ENCODE measurements at places on chromosomes 12 and 14. TPM values are rescaled to one million over a fixed set of nuclear protein-coding genes. Genes with fewer than 3 reads are reported as not detected.

DNA sequence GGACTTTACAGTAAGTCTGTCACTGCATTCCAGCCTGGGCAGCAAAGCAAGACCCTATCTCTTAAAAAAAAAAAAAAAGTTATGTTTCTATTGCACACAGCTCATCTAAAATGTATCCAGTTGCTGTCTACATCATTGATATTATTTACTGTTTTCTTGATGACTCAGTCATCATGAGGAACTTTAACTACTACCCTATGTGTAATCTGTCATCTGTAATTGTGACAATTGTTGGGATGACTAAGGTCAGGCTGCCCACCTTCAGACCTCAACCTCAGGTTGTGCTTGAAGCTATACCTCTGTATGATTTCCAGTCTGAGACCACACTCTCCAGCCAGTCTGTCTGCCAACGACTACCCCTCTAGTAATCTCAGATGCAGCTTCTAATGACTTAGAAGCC is 15.3 kb downstream of the PPP1R13B start:
- no peak overlapping the region for H3K4me3 ChIP-seq
- H3K4me1 ChIP-seq, result peaks cover 21% of the 10 kb centered on the region
- DNase-seq, result no peak
- H3K36me3 ChIP-seq, result no peaks in the 10 kb centered on the region
- H3K27ac ChIP-seq, result no peak overlapping the region
- no peaks in the 10 kb centered on the region for H3K27me3 ChIP-seq

DNA sequence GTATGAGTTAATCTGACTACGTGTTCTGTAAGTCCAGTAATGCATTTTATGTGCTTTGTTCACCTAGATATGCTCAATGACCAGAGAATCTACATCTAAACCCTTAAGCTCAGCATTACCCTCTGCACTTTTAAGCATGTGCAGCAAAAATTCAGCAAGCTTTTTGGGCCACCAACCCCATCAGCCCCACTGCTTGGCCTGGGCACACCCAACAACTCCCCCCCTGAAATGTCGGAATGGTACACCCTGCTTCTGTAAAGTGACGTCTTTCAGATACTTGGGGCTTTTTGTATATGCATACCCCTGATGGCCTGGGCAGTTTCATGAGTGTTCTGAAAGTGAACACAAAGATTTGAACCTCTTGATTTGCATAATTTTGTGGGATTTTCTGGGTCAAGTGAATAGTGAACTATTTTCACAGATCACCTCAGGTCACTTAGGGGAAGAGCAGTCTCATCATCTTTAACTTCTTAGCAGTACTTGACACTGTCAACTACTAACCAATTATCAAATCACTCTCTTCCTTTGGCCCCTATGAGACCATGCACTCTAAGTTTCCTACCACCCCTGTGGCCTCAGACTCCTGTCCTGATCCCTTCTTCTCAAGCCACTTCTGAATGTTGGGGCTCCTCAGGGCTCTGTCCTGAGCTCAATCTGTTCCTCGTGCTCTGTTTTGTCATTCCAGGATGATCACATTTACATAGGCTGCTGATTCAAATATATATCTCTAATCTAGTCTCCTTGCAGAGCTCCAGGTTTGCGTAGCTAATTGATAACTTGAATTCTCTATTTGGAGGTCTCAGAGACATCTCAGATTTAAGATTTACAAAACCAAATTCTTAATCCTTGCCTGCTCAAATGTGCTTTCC is 36.3 kb upstream of the PPM1A start:
- no peaks in the 10 kb centered on the region for H3K36me3 ChIP-seq
- no peak overlapping the region for H3K27ac ChIP-seq
- H3K4me1 ChIP-seq, result no peaks in the 10 kb centered on the region
- H3K27me3 ChIP-seq, result no peaks in the 10 kb centered on the region
- no peak for DNase-seq

PLEKHG7 gene
- total RNA-seq, result 0.23 TPM

- no peak for DNase-seq
- no peaks in the 10 kb centered on the region for H3K27me3 ChIP-seq
- no peak overlapping the region for H3K27ac ChIP-seq
- H3K4me3 ChIP-seq, result no peak overlapping the region
These were observed 170.5 kb downstream of the TSPAN9 start for GRCh38 chr12:3247629-3248161.

- peaks cover 68% of the 10 kb centered on the region for H3K36me3 ChIP-seq
- no peaks in the 10 kb centered on the region for H3K4me1 ChIP-seq
- H3K27ac ChIP-seq, result no peak overlapping the region
- no peaks in the 10 kb centered on the region for H3K27me3 ChIP-seq
- DNase-seq, result no peak
These were observed 10.6 kb downstream of the MCRS1 start for GRCh38 chr12:49557187-49557916.

PLBD1 gene
- total RNA-seq, result 29.3 TPM

GRCh38 chr12:120132863-120133385 is 16.4 kb upstream of the RAB35 start:
- no peak overlapping the region for H3K27ac ChIP-seq
- DNase-seq, result no peak
- no peak overlapping the region for H3K4me3 ChIP-seq
- H3K4me1 ChIP-seq, result no peaks in the 10 kb centered on the region
- H3K27me3 ChIP-seq, result no peaks in the 10 kb centered on the region

GRCh38 chr12:94327809-94328208 is 131.9 kb downstream of the CEP83 start:
- no peak for DNase-seq
- no peak overlapping the region for H3K4me3 ChIP-seq
- H3K27ac ChIP-seq, result no peak overlapping the region
- H3K36me3 ChIP-seq, result peaks cover 38% of the 10 kb centered on the region
- H3K27me3 ChIP-seq, result no peaks in the 10 kb centered on the region

DNA sequence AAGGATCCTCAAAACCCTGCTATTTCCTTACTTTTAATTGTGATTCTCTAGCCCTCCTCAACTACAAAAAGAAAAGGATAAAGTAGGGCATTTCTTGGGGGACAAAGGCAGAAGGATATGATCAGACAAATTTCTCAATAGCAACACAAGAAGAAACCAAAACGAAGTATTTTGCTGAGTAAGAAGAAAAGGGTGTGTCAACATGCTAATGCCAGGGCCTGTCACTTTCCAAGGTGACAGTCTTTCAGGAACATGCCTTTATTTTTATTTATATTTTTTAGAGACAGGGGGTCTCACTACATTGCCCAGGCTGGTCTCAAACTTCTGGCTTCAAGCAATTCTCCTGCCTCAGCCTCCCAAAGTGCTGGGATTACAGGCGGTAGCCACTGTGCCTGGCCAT is 39.8 kb downstream of the CBX5 start:
- H3K4me1 ChIP-seq, result no peaks in the 10 kb centered on the region
- no peaks in the 10 kb centered on the region for H3K36me3 ChIP-seq
- H3K27ac ChIP-seq, result no peak overlapping the region
- DNase-seq, result no peak
- no peak overlapping the region for H3K4me3 ChIP-seq

CMKLR1 gene
- 31.2 TPM for total RNA-seq

DNA sequence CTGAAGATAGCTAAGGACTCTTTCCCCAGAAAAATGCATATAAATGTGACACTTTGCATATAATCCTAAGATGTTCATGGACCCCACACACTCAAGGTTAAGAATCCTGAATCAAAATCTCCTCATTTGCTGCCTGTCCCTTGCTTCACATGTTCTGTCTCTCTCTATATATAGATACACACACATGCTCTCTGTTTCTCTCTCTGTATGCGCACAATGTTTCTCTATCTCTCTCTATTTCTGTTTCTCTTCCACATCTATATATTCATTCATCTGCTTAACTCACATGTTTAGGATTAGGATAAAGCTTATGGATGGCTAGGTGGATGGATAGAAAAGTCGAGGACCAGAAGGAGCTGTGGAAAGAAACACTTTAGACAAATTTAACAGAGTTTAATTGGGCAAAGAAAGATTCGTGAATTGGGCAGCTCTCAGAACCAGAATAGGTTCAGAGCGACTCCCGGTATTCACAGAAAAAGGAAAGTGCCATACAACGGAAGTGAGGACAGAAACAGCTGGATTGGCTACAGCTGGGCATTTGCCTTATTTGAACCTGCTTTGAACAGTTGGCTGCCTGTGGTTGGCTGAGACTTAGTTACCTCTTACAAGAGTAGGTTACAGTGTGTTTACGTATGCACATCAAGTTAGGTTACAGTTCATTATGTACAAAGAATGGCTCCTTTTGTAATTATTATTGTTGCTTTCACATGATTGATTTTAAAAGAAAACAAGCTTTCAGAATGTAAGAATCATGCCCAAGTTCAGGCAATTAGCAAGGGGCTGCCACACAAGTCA is 57.6 kb downstream of the EMP1 start:
- H3K4me1 ChIP-seq, result peaks cover 19% of the 10 kb centered on the region
- no peak for DNase-seq
- no peaks in the 10 kb centered on the region for H3K36me3 ChIP-seq
- H3K27ac ChIP-seq, result no peak overlapping the region
- no peaks in the 10 kb centered on the region for H3K27me3 ChIP-seq
- H3K4me3 ChIP-seq, result no peak overlapping the region

MGST1 gene
- 485 TPM for total RNA-seq

- no peaks in the 10 kb centered on the region for H3K36me3 ChIP-seq
- H3K4me3 ChIP-seq, result no peak overlapping the region
- H3K4me1 ChIP-seq, result peaks cover 14% of the 10 kb centered on the region
- H3K27ac ChIP-seq, result peak overlapping the region; percentile 41
- no peaks in the 10 kb centered on the region for H3K27me3 ChIP-seq
These were observed 11.5 kb upstream of the NUP107 start for GRCh38 chr12:68675101-68675842.

ACOT2 gene
- 32.5 TPM for total RNA-seq

GRCh38 chr12:7628381-7628961 is 37.2 kb downstream of the APOBEC1 start:
- H3K4me1 ChIP-seq, result no peaks in the 10 kb centered on the region
- H3K27me3 ChIP-seq, result no peaks in the 10 kb centered on the region
- H3K27ac ChIP-seq, result no peak overlapping the region

RAD51B gene
- total RNA-seq, result 18.3 TPM

KLHL33 gene
- 0.31 TPM for total RNA-seq

DNA sequence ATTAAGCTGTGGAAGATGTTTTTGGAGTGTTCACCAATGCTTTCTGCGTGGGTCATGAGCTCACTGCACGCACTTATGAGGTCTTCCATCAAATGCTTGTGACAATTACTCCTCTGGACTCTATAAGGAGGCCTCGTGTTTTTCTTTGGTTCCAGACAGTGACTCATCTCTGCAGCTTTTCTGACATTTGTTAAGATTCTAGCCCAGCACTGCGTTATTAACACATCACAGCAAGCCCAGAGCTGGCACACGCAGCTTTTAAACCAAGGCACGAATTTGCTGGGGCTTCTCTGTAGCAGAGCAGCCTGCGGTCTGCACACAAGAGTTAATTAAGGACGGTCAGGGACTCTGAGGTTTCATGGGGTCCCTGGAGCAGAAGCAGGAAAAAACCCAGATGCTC is 16.9 kb downstream of the MEG3 start:
- H3K36me3 ChIP-seq, result no peaks in the 10 kb centered on the region
- DNase-seq, result no peak
- H3K27me3 ChIP-seq, result no peaks in the 10 kb centered on the region
- H3K4me3 ChIP-seq, result no peak overlapping the region

DNA sequence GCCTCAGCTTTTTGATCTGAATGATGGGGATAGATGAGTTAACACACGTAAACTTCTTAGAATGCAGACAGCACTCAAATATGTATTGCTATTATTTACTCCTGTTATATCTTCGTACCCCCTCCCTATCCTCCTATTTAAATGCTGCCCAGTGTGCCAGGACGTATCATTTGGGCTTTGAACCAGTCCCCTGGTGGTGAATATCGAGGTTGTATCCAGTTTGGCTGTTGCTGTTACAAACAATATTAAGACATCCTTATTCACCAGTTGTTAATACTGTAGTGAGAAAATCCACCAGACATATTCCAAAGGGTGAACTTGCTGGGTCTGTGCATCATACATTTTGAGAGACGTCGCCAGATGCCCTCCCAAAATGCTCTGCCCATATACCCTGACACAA is 51.5 kb upstream of the FOXN3 start:
- no peaks in the 10 kb centered on the region for H3K27me3 ChIP-seq
- no peak overlapping the region for H3K4me3 ChIP-seq
- DNase-seq, result no peak
- H3K27ac ChIP-seq, result no peak overlapping the region

GRCh38 chr12:104381731-104382480 is 74.8 kb upstream of the CHST11 start:
- H3K4me1 ChIP-seq, result peaks cover 5% of the 10 kb centered on the region
- DNase-seq, result peak; percentile 80
- no peak overlapping the region for H3K27ac ChIP-seq
- no peaks in the 10 kb centered on the region for H3K36me3 ChIP-seq

DNA sequence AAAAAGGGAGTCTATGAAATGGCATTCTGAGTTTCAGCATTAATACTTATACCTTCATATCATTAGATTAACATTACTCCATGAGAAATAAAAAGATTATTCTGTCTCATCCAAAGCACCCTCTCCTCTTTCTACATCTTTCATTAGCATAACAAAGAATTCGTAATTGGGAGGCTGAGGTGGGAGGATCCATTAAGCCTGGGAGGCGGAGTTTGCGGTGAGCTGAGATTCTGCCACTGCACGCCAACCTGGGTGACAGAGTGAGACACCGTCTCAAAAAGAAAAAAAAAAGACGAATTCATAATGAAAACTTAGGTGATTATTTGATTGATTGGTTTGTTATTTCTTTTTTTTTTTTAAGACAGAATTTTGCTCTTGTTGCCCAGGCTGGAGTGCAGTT is 1.8 kb upstream of the CDK17 start:
- peak overlapping the region; percentile 100 for H3K27ac ChIP-seq
- no peak for DNase-seq
- H3K27me3 ChIP-seq, result no peaks in the 10 kb centered on the region

B3GNT4 gene
- total RNA-seq, result 0.42 TPM

GRCh38 chr14:32087173-32087861 is 10.2 kb downstream of the ARHGAP5 start:
- no peaks in the 10 kb centered on the region for H3K36me3 ChIP-seq
- H3K4me3 ChIP-seq, result no peak overlapping the region
- H3K27ac ChIP-seq, result no peak overlapping the region
- H3K4me1 ChIP-seq, result peaks cover 24% of the 10 kb centered on the region

- H3K27ac ChIP-seq, result no peak overlapping the region
- no peaks in the 10 kb centered on the region for H3K36me3 ChIP-seq
- H3K4me3 ChIP-seq, result no peak overlapping the region
- H3K4me1 ChIP-seq, result no peaks in the 10 kb centered on the region
- no peaks in the 10 kb centered on the region for H3K27me3 ChIP-seq
These were observed 73.0 kb downstream of the TMEM132D start for GRCh38 chr12:129830796-129831195.

DNA sequence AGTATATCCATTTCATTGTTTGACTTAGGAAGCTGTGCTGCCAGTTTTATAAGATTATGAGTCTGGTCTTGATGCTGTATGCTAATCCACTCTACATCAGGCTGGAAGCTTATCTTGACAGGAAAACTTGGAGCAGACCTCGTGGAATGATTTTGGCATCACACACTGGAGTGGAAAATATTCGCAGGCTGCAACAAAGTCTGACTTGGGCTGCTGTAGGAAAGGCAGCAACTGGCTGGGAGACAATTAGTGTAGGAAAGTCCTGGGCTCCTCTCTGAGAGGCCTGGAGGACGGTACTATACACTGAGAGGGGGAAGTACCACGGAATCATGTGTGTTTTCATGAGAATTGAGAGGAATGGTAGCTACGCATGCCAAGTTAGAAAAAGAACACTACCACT is 383.7 kb downstream of the ETNK1 start:
- no peak overlapping the region for H3K27ac ChIP-seq
- H3K27me3 ChIP-seq, result no peaks in the 10 kb centered on the region
- no peak overlapping the region for H3K4me3 ChIP-seq
- H3K36me3 ChIP-seq, result no peaks in the 10 kb centered on the region
- no peaks in the 10 kb centered on the region for H3K4me1 ChIP-seq

GRCh38 chr12:54296393-54297099 is 4.3 kb downstream of the NFE2 start:
- peak overlapping the region; percentile 46 for H3K4me3 ChIP-seq
- peaks cover 92% of the 10 kb centered on the region for H3K4me1 ChIP-seq
- no peaks in the 10 kb centered on the region for H3K36me3 ChIP-seq
- H3K27ac ChIP-seq, result no peak overlapping the region
- H3K27me3 ChIP-seq, result peaks cover 14% of the 10 kb centered on the region
- DNase-seq, result no peak
